ENCODE measurements at places on chromosomes 3 and 15. TPM values are rescaled to one million over a fixed set of nuclear protein-coding genes. Genes with fewer than 3 reads are reported as not detected.

Gene PLA2G4E
- not detected for total RNA-seq

Gene SCN11A
- 0.06 TPM for total RNA-seq

Gene SLC51A
- not detected for total RNA-seq

Gene CCRL2
- total RNA-seq = 6.3 TPM

Gene SH3GL3
- not detected for total RNA-seq

Gene HTD2
- 3.2 TPM for total RNA-seq

Gene IREB2
- 19.8 TPM for total RNA-seq

Gene FBXW12
- total RNA-seq = not detected

Gene SLC15A2
- under 0.01 TPM for total RNA-seq

Gene FBXL2
- 36.5 TPM for total RNA-seq

Gene LIPC
- total RNA-seq = not detected

Gene RUVBL1
- total RNA-seq = 71.1 TPM

Gene ACSBG1
- total RNA-seq = not detected

Gene CHDH
- 1.2 TPM for total RNA-seq

Gene HHLA2
- not detected for total RNA-seq

Gene FOXP1
- total RNA-seq = 27.7 TPM

Gene TMEM207
- not detected for total RNA-seq

Gene ISLR2
- total RNA-seq = not detected

Gene THRB
- total RNA-seq = under 0.01 TPM

Gene MITF
- 3.8 TPM for total RNA-seq

Gene SCAANT1
- total RNA-seq = not detected

Gene TIMP4
- total RNA-seq = 0.97 TPM

Gene PKM
- total RNA-seq = 820 TPM

Gene RABL3
- 14.7 TPM for total RNA-seq

Gene FAM107A
- 13.9 TPM for total RNA-seq

Gene NPAP1
- total RNA-seq = not detected

Gene CATSPER2
- total RNA-seq = 0.97 TPM

Gene SEMA5B
- under 0.01 TPM for total RNA-seq

Gene LRRN1
- total RNA-seq = not detected

Gene ADGRG7
- total RNA-seq = not detected

Gene A4GNT
- total RNA-seq = not detected

Gene MOBP
- under 0.01 TPM for total RNA-seq

Gene CRABP1
- total RNA-seq = not detected

Gene GOLGA6A
- not detected for total RNA-seq

Gene ZNF660
- 0.49 TPM for total RNA-seq

Gene SERPINI2
- total RNA-seq = not detected

Gene PLA2G4B
- total RNA-seq = 0.16 TPM

Gene CHRNB4
- not detected for total RNA-seq

Gene PRSS50
- not detected for total RNA-seq

Gene GP5
- total RNA-seq = 0.06 TPM

Gene DOCK3
- total RNA-seq = under 0.01 TPM

Gene ACY1
- 13.0 TPM for total RNA-seq

Gene LOXL1
- 0.65 TPM for total RNA-seq

Gene ACKR4
- 0.50 TPM for total RNA-seq

All from bladder microvascular endothelial cell (primary cell).